Mesendoderm (in vitro differentiated cells): ENCODE measurements at places on chromosomes 16 and 17.

- H3K36me3 ChIP-seq = no peaks in the 10 kb centered on the region
- H3K4me3 ChIP-seq = no peak overlapping the region
- H3K27me3 ChIP-seq = peaks cover 84% of the 10 kb centered on the region
- DNase-seq = no peak
- no peak overlapping the region for H3K27ac ChIP-seq
Measured at GRCh38 chr17:39597372-39598046, 10.2 kb downstream of the NEUROD2 start.

DNA sequence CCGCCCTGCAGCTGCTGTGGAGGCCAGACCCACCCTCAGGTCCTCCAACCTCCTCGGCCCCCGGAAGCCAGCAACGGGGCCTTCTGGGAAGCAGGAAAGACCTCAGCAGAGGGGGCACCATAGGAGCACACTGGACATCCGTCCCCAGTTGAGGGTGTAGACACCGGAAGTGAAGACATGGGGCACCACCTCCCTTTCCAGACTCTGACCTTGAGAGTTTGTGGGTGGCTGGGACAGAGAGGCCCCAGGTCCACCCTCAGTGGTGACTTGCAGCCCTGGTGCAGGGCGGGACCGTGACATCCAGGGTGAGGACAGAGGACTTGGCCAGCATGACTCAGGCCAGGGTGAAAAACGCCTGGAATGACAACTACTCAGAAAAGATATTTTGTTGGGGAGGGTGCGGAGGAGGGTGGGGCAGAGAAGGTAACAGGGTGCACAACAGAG, 19.9 kb downstream of the CEP295NL start:
- peak; percentile 86 for DNase-seq
- no peaks in the 10 kb centered on the region for H3K36me3 ChIP-seq
- no peaks in the 10 kb centered on the region for H3K4me1 ChIP-seq
- H3K4me3 ChIP-seq = no peak overlapping the region

GRCh38 chr17:3887804-3888203, 5.0 kb downstream of the CAMKK1 start:
- no peaks in the 10 kb centered on the region for H3K36me3 ChIP-seq
- H3K4me1 ChIP-seq = peaks cover 2% of the 10 kb centered on the region
- DNase-seq = peak; percentile 28
- no peak overlapping the region for H3K27ac ChIP-seq
- H3K4me3 ChIP-seq = no peak overlapping the region

DNA sequence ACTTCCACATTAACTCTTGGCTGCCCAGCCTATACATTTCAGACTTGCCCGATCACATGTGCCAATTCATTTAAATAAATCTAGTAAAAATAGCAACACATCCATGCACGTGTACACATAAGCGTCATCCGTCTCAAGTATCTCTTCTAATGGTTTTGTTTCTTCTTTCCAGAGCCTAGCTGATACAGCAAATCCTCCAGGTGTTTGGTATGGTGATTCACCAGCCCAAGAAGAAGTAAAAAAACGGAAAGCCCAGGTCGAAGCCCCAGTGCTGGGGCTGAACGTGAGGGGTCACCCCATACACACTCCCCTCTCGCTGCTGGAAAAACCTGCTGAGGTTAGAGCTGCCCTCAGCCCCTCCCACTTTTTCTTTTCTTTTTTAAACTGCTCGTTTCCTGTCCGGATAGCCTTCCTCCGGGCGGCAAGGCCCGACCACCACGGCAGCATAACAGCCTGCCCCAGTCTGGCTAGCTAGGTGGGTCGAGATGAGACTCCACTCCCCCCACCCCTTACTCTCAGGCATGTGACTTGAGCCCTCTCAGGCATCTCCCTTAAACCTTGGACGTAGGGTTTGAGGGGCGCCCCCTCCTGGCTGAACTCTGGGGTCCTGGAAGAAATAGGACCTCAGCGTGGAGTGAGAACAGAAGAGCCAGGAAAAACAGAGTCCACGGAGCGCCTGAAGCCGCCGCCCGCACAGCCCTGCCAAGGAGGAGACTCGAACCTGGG, 13.9 kb upstream of the OR1F1 start:
- no peak overlapping the region for H3K27ac ChIP-seq
- H3K4me3 ChIP-seq = no peak overlapping the region
- DNase-seq = peak; percentile 95
- H3K4me1 ChIP-seq = no peaks in the 10 kb centered on the region

DNA sequence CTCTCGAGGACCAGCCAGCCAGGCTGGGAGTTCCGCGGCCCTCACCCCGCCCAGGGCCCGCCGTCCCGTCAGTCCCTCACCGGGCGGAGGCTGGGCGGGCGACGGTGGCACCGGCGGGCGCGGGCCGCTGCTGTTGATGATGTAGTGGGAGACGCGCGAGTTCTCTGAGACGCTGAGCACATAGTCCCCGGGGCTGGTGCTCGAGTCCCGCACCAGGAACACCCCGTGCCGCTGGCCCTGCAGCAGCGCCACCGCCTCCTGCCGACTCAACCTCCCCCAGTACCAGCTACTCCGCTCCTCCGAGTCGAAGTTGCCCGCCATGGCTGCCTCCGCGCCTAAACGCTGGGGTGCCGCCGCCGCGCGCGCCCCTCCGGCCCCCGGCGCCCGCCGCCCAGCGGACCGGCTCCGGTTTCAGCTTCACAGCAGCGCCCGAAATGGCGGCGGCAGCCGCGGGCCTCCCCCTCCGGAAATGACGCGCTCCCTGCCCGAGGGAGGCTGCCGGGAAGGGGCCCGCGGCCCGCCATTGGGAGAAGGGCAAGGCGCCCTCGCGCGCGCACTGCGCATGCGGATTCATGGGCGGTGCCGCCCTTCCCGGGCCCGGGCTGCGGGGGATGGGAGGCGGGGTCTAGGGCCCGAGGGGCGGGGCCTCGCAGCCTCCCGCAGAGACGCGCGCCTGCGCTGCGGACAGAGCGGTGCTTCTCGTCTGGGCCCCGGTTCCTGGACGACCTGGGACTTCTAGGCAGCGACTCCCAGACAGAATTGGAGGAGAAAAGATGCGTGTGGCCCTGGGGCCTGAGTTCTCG, at the start of gene CRK:
TSS of gene CRK (minus strand) at position 436 of the 803 bp plus-strand sequence. CDS start at position 321, 115 bp downstream.
- peaks cover 2% of the 10 kb centered on the region for H3K4me1 ChIP-seq
- H3K36me3 ChIP-seq = peaks cover 1% of the 10 kb centered on the region
- peak within 1 kb of the TSS; percentile 93 for H3K27ac ChIP-seq
- H3K27me3 ChIP-seq = no peaks in the 10 kb centered on the region
- peak; percentile 97 for DNase-seq

GRCh38 chr16:75660726-75661302, 13.2 kb downstream of the TERF2IP start:
- no peaks in the 10 kb centered on the region for H3K36me3 ChIP-seq
- no peaks in the 10 kb centered on the region for H3K4me1 ChIP-seq
- no peak overlapping the region for H3K4me3 ChIP-seq
- H3K27me3 ChIP-seq = no peaks in the 10 kb centered on the region
- DNase-seq = no peak

GRCh38 chr17:11855306-11855705, 142.0 kb downstream of the ZNF18 start:
- H3K4me3 ChIP-seq = no peak overlapping the region
- no peak overlapping the region for H3K27ac ChIP-seq
- DNase-seq = no peak

DNA sequence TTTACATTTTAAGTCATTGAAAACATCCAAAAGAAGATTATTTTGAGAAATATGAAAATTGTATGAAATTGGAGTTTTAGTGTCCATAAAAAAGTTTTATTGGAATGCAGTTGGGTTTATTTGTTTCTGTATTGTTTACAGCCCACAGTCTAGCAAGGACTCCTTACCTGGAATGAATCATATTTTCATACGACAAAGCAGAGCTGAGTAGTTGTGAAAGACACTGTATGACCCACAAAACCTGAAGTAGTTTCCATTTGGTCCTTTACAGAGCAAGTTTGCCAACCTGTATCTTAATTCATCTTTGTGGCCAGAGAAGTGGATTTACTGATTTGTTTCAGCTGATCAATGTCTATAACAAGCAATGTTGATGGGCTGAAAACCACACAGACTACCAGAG, 10.3 kb downstream of the CCL18 start:
- H3K4me3 ChIP-seq = no peak overlapping the region
- DNase-seq = no peak
- no peak overlapping the region for H3K27ac ChIP-seq
- H3K27me3 ChIP-seq = no peaks in the 10 kb centered on the region
- no peaks in the 10 kb centered on the region for H3K36me3 ChIP-seq
